ENCODE measurements at places on chromosomes 13 and 19.

DNA sequence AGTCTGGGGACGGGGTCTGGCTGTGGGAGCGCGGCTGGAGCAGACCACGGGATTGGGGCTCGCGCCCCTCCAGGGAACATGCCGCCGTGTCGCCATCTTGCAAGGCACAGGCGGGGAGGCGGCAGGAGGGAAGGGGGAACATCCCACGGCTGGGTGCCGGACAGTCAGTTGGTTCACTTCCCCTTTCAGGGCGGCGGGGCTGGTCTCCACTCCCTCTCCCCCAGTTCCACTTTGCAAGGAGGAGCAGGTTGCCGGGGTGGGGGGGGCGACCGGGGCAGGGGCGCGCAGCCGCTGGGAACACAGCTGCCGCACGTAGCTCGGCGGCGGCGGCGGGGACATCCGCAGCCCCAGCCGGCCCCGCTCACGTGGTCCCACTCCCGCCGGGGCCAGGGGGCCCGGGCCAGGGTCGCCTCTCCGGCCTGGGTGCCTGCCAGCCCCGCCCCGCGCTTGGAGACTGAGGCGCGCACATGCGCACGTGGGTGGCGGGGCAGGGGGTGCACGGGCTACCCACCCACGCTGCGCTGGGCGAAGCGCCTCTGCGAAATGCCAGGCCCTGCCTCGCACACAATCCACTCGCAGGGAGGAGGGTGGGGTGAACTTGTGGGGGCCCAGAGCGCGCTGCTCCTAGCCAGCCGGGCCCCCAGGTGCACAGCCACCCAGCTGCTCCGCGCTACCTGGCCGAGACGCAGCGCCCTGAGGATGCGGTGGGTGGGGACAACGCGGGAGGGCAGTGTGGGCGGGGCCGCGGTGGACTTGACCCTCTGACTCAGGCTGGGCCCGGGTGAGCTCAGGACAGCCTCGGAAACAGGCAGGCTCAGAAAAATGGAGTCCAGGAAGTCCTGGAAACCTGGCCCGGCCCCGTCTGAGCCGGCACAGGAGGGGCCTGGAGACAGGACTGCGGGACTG is 6.4 kb downstream of the KLF16 start:
- DNase-seq = peak; percentile 32

- no peak for DNase-seq
These were observed 62.3 kb downstream of the ITGBL1 start for GRCh38 chr13:101514695-101515275.

- DNase-seq = no peak
These were observed 151.4 kb upstream of the RNF113B start for GRCh38 chr13:98328511-98328910.

DNA sequence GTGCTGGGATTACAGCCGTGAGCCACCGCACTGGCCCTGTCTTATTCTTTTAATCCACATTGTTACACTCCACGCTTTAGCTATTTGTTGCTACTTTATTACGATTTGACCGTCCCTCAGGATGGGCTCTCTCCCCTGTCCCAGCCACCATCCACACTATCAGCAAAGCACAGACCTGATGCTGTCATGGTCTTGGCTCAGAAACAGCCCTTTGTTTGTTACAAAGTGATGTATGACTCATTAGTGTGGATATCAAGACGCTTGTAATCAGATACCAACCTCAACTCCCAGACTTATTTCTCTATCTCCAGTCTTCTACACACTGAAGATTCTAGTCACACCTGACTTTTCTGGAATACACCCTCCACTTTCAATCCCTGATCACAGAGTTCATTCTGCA is 84.6 kb upstream of the FREM2 start:
- no peak for DNase-seq

DNA sequence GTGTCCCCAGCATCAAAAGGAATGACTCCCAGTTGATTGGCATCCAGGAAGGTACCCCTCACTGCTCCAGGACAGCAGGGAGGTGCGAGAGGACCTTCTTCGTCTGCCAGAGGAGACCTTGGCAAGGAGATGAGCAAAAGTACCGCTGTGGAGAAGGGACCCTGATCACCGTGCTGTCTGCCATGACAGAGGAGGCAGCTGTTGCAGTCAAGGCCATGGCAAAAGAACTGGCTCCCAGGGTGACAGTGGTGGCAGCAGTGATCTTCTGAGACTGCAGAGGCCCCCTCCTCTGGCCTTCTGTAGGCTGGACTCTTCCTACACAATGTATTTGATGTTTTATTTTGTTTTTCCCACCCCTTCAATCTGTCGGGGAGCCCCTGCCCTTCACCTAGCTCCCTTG is 32.0 kb downstream of the NKPD1 start:
- no peak for DNase-seq

GRCh38 chr13:100063333-100063732 is 25.6 kb upstream of the PCCA start:
- DNase-seq = no peak

- DNase-seq = no peak
These were observed 114.0 kb upstream of the SLC7A1 start for GRCh38 chr13:29709407-29710069.

- no peak for DNase-seq
These were observed 253.6 kb upstream of the DACH1 start for GRCh38 chr13:72120632-72121031.

DNA sequence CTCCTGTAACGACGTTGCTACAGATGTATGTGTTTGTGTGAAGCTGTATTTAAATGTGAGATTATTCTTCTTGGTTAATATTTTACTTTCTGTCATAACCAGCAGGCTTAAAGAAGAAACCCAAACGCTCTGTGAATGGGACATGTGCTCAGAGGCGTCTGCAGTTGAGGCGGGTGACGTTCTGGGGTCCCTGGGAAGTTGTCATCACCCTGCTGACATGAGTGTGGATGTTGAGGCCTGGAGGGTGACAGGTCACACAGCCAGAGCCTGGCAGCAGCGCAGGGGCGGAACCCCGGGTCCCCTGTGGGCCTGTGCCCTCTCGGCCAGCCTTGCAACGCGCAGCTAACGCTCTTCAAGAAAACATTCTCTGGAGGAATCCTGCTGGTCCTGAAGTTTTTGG is 16.6 kb downstream of the RASA3 start:
- no peak for DNase-seq

GRCh38 chr19:33622505-33622808 is 704 bp downstream of the CHST8 start:
- DNase-seq = no peak

- DNase-seq = no peak
These were observed 47.3 kb upstream of the C13orf42 start for GRCh38 chr13:51158365-51158764.

- DNase-seq = no peak
These were observed 5.0 kb downstream of the ELAVL3 start for GRCh38 chr19:11475861-11476260.

- no peak for DNase-seq
These were observed 12.9 kb downstream of the CARM1 start for GRCh38 chr19:10884274-10884673.

DNA sequence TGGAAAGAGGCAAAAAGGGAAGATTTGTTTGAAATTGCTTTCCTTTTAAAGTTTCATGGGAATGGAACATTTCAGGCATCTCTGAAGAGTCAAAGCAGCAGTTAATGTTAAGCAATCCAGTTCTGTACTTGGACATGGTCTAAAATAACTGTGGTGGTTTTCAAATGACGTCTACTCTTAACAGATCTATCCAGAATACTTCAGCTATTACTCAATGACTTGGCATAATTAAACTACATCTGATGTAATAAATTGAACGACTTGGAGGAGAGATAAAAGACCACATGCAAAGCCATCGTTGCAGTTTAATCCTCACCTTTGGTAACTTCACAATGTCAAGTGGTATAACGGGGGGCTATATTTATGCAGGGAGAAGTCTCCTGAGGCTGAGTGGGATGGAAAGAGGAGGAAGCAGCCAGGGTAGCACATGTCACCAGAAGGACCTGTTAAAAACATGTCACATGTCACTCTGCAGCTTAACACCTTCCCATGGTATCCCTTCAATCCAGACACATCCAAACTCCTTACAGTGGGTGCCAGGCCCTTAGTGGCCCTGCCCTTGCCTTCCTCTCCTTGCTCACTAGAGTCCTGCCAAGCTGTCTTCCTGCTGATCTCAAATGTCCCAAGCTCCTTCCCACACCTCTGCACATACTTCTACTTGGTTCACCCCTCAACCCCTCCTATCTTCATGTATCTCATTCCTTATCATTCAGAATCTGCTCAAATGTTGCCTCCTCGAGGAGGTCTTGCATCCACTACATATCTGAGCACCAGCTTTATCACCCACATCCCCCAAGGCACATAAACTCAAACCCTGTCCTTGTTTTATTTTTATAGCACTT is 327.8 kb downstream of the SUCLA2 start:
- no peak for DNase-seq

GRCh38 chr19:19502808-19503602 is 12.3 kb downstream of the TSSK6 start:
- DNase-seq = no peak

GRCh38 chr19:33891773-33892172 is 95.1 kb downstream of the KCTD15 start:
- DNase-seq = no peak

- DNase-seq = no peak
These were observed 24.4 kb downstream of the ALOX5AP start for GRCh38 chr13:30759748-30760147.

DNA sequence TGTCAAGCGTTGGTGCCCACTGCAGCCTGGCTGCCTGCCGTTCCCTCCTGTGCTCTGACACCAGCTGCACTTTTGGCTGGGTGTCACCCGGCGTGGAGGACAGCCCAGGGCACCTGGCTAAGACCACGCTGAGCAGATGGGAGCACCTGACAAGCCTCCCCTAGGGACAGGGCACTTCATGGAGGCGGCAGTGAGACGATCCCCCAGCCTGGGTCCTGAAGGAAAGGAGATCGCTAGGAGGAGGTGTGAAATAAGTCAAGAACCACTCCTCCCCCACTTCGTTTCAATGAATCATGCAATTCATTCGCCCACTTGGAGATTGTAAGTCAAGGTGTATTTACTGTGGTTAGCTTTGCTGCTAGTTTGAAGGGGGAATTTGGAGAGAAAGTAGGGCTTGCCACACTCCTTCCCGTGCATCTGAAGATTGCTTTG is 38.8 kb downstream of the VSTM2B start:
- no peak for DNase-seq

GRCh38 chr19:10811391-10812111 is 24.5 kb downstream of the TMED1 start:
- DNase-seq = no peak

DNA sequence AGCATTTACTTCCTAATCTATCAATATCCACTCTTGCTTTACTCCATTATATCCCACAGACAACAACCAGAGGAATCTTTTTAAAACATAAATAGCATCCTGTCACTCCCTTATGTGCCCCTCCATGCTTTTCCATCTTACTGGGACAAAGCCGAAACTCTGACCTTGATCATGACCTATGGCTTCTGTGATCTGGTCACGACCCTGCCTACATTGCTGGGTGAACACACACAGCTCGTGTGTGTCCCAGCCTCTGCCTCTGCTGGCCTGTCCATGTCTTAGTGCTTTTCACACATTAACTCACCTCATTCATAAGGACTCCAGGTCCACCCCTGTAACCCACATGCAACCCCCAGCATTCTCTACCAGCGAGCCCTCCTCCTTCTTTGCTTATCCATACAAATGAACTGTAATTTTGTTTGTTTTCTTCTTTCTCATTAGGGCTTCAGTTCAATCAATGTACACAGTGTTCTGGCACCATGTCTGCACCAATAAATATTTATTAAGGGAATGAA is 95.9 kb upstream of the RAP2A start:
- DNase-seq = no peak

DNA sequence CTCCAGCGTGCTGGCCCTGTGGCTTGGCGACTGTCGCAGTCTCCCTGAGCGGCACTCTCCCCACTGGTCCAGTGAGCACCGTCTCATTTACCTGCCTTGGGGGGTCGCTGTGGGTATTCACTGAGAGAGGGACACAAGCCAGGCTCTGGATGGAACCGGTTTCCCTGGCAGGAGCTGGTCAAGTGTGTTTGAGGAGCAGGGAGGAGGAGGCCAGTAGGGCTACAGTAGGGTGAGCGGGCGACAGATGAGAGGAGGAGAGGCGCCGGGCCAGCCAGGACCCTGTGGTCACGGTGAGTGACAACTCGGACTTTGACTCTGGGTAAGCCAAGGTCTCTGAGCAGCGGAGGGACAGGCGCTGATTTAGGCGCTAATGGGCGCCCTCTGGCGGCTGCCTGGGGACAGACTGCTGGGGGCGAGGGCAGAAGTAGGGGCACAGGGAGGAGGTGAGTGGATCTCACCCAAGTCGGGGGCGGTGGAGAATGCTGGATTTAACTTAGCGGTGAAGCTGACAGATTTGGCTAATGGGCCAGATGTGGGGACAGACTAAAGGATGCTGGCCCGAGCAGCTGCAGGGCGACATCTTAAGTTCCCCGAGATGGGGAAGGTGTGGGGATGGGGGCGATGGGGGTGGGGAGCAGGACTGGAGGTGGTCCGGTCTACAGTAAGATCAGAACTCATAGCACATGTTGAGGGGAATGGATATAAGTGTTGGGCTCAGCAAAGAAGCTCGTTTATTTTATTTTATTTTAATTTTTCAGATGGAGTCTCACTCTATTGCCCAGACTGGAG is 4.7 kb upstream of the PRMT1 start:
- DNase-seq = peak; percentile 85

GRCh38 chr19:55258476-55258827 is 365 bp downstream of the PPP6R1 start:
- DNase-seq = peak; percentile 49

DNA sequence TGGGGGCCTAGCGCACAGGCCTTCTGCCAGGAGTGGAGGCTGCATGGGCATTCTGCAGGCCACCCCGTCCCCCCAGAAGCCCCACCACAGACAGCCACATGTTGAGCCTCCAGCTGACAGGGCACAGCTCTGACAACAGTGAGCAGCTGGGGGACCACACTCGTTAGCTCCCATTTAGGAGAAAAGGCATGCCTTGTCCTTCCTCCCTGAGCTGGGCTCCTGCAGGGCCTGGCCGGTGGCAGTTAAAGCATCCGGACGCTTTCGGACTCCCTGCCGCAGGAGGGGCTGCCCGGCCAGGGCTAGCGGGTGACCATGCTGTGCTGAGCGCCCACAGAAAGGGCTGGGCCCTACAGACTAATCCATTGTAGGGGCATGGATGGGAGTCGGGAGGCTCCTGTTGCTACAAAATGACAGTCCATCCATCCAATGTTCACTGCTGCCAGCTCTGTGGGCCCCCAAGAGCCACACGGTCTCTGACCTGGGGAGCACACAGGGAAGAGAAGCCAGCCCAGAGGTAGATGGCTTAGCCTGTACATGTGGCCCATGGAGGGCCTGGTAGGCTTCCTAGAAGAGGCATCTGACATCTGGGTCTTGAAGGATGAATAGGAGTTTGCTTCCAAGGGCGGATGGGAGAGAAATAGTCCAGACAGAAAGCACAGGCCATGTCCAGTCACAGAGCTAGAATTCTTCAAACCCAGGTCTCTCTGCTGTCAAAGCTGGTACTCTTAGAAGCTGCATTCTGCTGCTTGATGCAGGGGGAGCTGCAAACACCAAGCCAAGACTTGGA is 116.5 kb upstream of the VSTM2B start:
- no peak for DNase-seq

- DNase-seq = no peak
These were observed 25.2 kb upstream of the IGSF23 start for GRCh38 chr19:44587963-44588770.

DNA sequence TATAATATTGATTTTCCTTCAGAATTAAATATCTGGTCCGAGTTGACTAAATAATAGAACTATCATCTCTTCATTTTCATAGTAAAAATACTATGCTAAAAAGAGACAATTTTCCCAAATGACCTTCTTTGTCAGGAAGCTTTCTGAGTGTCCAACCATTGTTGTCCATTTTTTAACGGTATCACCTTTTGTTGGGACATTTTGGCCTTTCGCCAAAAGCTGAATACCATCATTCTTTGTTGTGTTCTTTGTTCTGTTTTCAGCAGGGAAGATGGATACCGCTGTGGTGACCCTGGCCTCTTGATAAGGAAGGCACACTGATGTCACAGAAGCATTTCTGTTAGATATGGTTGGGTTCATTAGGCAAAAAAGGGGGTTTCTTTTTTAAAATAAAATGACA is 654.4 kb upstream of the GPC6 start:
- no peak for DNase-seq

Data from CD4-positive, alpha-beta T cell (primary cell).